Glomerular endothelial cell (primary cell): ENCODE measurements at places on chromosomes 1 and 21.

GRCh38 chr1:76942549-76942948, 75.3 kb downstream of the ST6GALNAC5 start:
- no peak for DNase-seq

- no peak for DNase-seq
Measured at GRCh38 chr1:170032531-170033280, 41.8 kb downstream of the KIFAP3 start.

DNA sequence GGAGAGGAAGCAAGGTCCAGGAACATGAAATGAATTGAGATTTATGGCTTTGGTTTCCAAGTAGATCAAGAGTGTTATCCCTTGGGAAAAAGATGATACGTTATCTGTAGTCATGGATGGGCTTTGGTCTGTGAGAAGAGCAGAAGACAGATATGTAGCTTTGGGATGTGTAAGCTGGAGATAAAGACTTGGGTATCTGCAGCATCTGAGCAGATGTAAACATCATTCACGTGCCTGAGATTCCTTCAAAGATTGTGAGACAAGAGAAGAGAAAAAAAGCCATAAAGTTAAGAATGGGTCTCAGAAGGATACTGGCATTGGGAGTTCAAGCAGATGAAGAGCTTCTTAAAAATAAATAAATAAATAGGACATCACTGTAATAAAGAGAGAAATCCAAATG, 217.8 kb downstream of the PTPRC start:
- no peak for DNase-seq

DNA sequence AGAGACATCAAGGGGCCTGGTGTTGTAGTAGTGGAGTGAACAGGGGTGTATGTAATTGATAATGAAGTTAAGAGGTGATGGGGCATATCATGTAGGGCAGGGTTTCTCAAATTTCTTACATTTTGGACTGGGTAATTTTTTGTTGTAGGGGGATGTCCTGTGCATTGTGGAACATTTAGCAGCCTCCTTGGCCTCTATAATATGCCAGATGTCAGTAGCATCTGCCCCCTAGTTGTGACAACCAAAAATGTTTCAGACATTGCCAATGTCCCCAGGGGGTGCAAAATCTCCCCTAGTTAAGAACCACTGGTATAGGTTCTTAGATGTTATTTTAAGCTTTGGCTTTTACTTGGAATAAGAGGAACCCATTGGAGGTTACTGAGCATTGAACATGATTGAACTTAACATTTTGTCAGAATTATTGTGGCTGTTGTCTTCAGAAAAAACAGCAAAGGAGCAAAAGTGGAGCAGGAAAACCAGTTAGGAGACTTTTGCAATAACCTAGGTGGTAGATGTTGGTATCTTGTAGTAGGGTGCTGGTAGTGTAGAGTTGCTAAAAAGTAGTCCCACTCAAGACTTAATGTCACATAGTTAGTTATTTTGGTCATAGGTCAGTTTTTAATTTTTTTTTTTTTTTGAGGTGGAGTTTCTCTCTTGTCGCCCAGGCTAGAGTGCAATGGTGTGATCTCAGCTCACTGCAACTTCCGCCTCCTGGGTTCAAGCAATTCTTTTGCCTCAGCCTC, 6.2 kb downstream of the ZNF326 start:
- DNase-seq = no peak
